ENCODE measurements at places on chromosomes 4 and X. TPM values are rescaled to one million over a fixed set of nuclear protein-coding genes. Genes with fewer than 3 reads are reported as not detected.

Gene CFAP47
- total RNA-seq, result not detected

Gene CCNA2
- total RNA-seq, result 0.82 TPM

Gene USP26
- total RNA-seq, result not detected

Gene ASIC5
- total RNA-seq, result not detected

Gene SLC4A4
- total RNA-seq, result 25.6 TPM

Gene MSX1
- total RNA-seq, result 4.1 TPM

Gene ARR3
- total RNA-seq, result not detected

Data from left ventricle myocardium superior (tissue), 1 donor.